ENCODE measurements at places on chromosomes 1 and 21.

DNA sequence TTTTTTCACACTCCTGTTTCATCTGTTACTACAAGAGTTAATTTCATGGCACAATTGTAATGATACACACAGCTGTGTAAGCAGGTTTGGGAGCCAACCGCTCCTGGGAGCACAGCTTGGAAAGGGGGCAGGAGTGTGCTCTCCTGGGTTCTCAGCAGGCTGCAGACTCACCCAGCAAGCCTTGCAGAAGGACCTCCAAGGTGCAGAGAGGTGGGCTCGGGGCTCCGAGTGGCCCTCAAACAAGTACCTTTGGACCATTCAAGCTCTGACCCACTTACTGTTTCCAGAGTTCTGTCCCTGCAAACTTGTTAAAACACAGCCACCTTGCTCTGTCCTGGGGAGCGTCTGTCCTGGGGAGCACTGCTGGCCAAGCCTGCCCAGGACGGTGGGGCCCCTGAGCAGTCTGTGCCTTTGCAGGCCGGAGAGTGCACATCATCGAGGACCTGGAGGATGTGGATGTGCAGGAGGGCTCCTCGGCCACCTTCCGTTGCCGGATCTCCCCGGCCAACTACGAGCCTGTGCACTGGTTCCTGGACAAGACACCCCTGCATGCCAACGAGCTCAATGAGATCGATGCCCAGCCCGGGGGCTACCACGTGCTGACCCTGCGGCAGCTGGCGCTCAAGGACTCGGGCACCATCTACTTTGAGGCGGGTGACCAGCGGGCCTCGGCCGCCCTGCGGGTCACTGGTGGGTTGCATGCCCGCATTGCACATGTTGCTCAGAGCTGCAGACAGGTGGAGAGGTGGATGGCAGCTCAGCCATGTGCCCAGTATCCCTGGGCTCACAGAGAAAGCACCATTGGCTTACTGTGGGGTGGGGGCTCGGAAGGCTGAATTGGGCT lies 78.0 kb downstream of the OBSCN start:
- DNase-seq, result no peak

- no peak for DNase-seq
Measured at GRCh38 chr1:229251185-229251584, 19.7 kb upstream of the RAB4A start.

DNA sequence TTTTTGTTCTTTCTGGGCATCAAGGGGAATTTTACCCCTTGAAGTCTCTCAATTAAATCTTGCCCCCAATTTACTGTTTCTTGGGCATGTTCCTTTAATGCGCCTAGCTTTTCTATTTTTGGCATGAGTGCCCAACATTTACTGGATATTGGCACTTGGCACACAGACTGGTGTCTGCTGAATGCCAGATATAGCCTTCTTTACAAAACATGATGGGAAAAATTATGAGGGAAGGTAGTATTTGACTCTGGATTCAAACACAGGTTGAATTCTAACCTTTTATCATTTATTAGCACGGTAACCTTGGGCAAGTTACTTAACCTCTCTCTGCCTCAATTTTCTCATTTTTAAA lies 88.3 kb upstream of the GPR52 start:
- DNase-seq, result no peak

- DNase-seq, result no peak
Measured at GRCh38 chr21:31961027-31961426, 88.2 kb downstream of the HUNK start.

GRCh38 chr1:184813528-184814089 lies 59.0 kb upstream of the EDEM3 start:
- no peak for DNase-seq

DNA sequence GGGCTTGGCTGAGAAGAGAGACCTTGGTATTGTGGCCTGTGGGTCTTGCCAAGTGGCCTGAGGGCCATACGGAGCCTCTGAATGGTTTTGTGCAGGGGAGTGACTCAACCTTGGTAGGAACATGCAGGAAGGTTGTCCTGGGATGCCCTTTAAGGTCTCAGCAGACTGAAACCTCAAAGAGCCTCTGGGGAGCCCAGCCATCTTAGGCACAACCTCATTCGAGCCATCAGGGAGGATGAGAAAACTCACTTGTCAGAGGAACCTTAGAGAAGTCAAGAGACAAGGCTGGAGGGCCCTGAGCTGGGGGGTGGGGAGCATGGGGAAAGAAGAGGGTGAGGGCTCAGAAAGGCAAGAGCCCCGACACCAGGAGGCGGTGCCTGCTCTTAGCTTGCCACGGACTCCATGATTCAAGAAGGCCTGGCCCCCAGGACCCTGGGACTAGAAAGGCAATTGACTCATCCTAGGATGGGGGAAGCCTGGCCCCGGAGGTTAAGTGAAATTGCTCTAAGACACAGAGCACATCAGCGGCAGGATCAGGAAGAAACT lies 13.0 kb downstream of the IFI6 start:
- no peak for DNase-seq

- no peak for DNase-seq
Measured at GRCh38 chr1:109883248-109883955, 27.2 kb upstream of the CSF1 start.

DNA sequence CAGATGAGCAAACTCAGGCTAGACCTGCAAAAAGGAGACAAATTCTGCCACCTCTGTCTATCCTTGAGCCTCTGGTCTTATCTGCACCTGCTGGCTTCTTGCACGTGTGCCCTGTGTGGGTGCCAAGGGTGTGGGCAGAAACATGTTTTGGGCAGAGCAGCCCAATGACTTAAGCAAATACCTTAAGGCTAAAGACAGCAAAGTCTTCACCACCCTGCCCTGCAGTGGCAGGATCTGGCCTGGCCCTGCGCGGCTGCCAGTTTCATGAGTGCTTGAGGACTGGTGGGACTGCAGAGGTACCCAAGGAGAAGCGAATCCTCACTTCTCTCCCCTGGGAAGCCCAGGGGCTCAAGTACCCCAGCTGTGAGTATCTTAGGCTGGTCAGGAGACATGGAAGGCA lies 3.8 kb upstream of the SLC26A9 start:
- no peak for DNase-seq

GRCh38 chr1:36950604-36951291 lies 83.6 kb downstream of the GRIK3 start:
- no peak for DNase-seq

GRCh38 chr1:222326710-222327036 lies 221.2 kb downstream of the HHIPL2 start:
- DNase-seq, result no peak

- no peak for DNase-seq
Measured at GRCh38 chr1:183585038-183585437, 5.2 kb downstream of the NCF2 start.

DNA sequence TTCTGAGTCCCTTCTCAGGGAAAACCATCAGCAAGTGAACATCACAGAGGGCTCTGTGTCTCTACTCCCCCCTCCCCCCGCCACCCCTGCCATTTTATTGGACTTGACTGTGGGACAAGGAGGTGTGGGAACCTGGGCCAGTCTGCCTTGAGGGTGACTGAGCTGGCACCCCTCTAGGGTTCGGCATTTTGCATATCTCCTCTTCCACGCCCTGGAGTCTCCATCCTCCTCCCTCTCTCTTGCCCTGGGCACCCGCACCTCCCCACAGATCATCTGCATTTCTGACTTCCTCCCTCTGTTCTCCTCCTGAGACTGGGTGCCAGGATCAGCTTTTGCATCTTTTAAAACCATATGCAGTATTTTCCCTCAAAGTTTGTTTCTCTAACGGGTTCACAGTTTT lies 107.1 kb upstream of the ERRFI1 start:
- DNase-seq, result no peak

- DNase-seq, result no peak
Measured at GRCh38 chr1:208433971-208434370, 189.8 kb upstream of the PLXNA2 start.

DNA sequence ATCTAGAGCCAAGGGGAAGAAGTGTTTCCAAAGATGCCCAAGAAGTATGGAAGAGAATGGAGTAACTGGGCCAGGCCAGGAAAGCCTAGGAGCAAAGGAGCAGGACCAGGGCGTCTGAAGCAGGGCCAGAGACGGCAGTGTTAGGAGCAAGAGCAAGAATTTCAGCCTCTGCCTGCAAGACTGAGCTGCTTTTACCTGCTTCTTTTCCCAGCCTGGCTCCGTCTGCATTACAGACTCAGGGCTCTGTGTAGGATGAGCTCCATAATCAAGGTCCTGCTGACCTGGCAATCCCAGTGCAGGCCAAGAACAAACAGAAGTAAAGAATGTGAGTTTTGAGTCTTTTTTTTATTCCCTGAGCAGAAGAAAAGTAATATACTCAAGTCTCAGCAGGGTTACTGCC lies 10.1 kb downstream of the FMO1 start:
- DNase-seq, result no peak

DNA sequence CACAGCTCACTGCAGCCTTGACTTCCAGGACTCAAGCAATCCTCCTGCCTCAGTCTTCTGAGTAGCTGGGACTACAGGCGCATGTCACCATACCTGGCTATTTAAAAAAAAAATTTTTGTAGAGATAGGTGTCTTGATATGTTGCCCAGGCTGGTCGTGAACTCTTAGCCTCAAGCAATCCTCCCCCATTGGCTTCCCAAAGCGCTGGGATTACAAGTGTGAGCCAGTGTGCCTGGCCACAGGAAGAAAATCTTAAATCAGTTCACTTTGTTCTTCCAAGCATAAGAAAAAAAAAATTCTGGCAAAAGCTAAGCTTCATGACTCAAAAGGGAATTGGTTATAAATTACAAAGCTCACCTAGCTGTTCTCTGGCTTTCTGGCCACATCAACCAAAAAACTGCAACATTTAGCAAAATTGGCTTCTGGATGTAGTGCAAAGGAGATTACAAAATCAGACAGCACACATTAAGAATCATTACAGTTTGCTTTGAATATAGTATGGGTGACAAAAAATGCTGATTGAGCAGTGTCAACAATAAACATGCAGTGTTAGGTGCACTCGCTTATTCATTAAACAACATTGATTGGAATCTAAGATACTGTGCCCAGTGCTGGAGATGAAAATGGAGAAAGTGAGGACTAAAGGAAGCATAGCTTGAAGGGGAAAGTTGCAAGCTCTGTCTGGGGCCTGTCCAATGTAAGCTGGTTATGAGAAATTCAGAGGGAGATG lies 76.7 kb downstream of the KCTD3 start:
- DNase-seq, result no peak

DNA sequence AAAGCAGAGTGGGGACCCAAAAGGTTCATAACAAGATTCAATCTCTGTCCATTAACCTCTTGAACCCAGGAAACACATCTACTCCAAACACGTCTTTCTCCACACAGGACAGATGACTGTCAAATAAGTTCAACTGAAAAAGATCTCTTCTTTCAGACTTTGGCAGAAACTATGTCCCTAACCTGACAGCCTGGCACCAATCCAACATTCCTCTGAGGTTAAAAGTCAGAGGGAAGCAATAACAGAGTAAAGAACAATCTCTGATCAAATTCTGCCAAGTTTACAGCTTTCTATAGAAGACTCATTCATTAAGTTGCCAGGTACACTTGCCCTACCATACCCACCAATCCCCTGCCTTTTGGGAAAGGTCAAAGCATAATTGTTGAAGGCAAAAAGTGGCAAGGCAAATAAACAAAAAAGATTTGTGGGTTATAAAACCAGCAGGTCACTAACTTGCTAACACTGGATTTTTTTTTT lies 31.9 kb downstream of the OTUD7B start:
- no peak for DNase-seq

DNA sequence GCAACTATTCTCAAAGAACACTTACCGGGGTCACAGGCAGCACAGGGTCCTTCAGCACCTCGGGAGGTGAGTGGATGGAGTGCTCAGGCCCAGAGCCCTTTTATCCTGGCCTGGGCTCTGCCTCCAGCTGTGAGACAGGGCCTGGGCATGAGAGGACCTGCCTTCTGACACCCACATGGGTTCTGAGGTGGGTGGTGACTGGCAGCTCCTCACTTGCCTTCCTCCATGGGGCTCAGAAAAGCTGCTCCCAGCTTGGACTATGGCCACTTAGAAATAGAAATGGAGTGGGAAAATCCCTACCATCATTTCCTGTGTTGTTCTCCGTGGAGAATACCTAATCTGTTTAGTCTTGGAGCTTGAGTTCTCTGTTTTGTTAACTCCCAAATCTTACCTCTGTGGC lies at the start of gene LCE1C:
Gene LCE1C (minus strand): TSS at position 76 of the 400 bp plus-strand sequence. CDS start 1,173 bp downstream, outside the sequence.
- no peak for DNase-seq

DNA sequence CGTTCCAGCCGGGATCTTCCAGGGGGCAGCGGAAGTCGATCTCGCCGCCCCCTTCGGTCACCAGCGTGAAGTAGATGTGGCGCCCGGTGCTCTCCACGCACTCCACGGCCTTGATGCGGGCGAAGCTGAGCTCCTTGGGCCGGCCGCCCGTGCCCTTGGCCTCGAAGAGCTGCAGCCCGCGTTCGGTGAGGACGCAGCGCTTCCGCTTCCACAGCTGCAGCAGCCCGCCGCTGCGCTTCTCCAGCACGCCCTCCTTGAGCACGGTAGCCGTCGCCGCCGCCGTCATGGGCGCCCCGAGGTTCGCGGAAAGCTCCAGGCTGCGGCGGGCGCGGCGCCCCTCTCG lies 516 bp downstream of the PHLDA3 start:
- DNase-seq, result no peak

DNA sequence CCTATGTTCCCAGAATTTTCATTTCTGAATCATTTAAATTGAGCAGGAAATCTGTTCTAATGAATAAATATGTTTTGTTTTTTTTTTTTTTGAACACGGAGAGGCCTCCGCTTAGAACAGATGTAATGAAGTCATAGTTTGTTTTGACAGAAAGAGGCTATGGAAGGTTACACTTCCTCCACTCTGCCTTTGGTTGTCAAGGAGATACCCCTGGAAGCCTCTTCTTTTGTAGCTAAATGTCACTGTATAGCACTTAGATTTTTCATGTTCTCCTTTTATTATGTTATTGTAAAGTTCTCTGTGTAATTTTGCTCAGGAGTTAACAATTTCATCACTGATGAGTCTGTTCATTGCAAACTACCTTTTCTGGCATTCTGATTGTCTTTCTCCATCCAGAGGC lies 22.7 kb upstream of the GNG12 start:
- DNase-seq, result no peak

DNA sequence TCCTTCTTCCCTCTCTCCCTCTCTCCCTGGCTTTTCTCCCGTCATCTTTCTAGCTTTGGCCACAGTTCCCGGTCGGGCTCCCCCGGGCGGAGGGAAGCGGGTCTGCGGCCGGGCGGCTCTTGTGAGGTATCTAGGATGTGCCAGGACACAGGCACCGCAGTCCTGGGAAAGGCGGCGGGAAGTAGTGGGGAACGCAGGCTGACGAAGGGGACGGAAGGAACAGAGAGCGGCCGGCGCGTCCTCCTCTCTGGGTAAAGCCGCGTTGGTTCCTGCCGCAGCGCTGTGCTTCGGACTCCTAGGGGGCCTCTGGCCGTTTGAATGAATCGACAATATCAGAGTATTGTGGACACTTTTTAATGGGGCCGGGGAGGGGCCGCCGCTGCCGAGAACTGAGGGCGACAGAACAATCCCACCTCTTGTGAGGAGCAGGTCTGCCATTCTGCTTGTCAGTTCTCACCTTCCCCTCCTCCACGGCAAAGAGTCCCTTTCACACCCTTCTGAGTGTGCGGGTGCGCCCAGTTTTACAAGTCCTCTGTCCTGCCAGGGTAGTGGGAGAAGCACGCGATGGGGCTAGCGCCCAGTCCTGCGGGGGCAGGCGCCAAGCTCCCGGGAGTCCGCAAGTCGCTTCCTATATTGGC lies 1.2 kb upstream of the LHX9 start:
- DNase-seq, result no peak
